ENCODE measurements at places on chromosomes 16 and 17. TPM values are rescaled to one million over a fixed set of nuclear protein-coding genes. Genes with fewer than 3 reads are reported as not detected.

Gene MSL1
- 40.6 TPM for total RNA-seq

Gene C1QL1
- not detected for total RNA-seq

Gene BTBD17
- not detected for total RNA-seq

Gene HOXB3
- total RNA-seq: 24.0 TPM
